ENCODE measurements at places on chromosomes 1 and 21. TPM values are rescaled to one million over a fixed set of nuclear protein-coding genes. Genes with fewer than 3 reads are reported as not detected.

Gene COL6A1
- total RNA-seq = 444 TPM

Gene IFI44L
- total RNA-seq = 1.5 TPM

Gene DIO1
- total RNA-seq = not detected

Gene SPEN
- 14.9 TPM for total RNA-seq

Gene HCRTR1
- total RNA-seq = not detected

Gene IGSF21
- not detected for total RNA-seq

Gene TINAGL1
- total RNA-seq = 39.1 TPM

Gene TNFSF4
- total RNA-seq = 2.7 TPM

Gene KDF1
- total RNA-seq = 0.11 TPM

Gene FCRL4
- not detected for total RNA-seq

Gene PDPN
- total RNA-seq = 19.6 TPM

Gene PRR9
- total RNA-seq = not detected

Gene TRNP1
- total RNA-seq = 3.3 TPM

Gene SLAMF8
- 0.63 TPM for total RNA-seq

Gene AP4B1
- 55.9 TPM for total RNA-seq

Gene PROK1
- total RNA-seq = not detected

Gene CD52
- total RNA-seq = not detected

Gene GNAT2
- 0.11 TPM for total RNA-seq

Gene CASQ1
- not detected for total RNA-seq

Gene SLAMF1
- not detected for total RNA-seq

Gene NPHS2
- not detected for total RNA-seq

Gene MYOM3
- total RNA-seq = 1.1 TPM

Gene ZMYND12
- not detected for total RNA-seq

Gene UBIAD1
- 13.8 TPM for total RNA-seq

Gene C4BPA
- total RNA-seq = not detected

Gene MFAP2
- 213 TPM for total RNA-seq

Gene TTC22
- total RNA-seq = not detected

Gene PUM1
- 61.3 TPM for total RNA-seq

Gene MT1HL1
- not detected for total RNA-seq

Gene LEMD1
- total RNA-seq = not detected

Gene OR2T2
- not detected for total RNA-seq

Gene SIPA1L2
- total RNA-seq = 33.7 TPM

Gene SEMA4A
- total RNA-seq = 0.29 TPM

Gene RGSL1
- not detected for total RNA-seq

Gene LCE6A
- total RNA-seq = not detected

Gene PDC
- total RNA-seq = not detected

Gene HPDL
- total RNA-seq = not detected

Gene LCE1E
- total RNA-seq = not detected

Gene HOOK1
- 1.1 TPM for total RNA-seq

Gene FAM177B
- total RNA-seq = not detected

Gene C8A
- total RNA-seq = not detected

Gene FAM72C
- 3.4 TPM for total RNA-seq

Gene LY9
- total RNA-seq = 0.06 TPM

Gene C1orf87
- total RNA-seq = not detected

Gene HNRNPU
- 753 TPM for total RNA-seq

Gene OPRD1
- total RNA-seq = 0.21 TPM

Gene KMO
- total RNA-seq = 0.17 TPM

Gene GORAB
- 14.2 TPM for total RNA-seq

Measured in Daoy (cell line).